ENCODE measurements at places on chromosomes 3 and 15.
A peak's percentile ranks its signal among the peaks of the same experiment; 100 is the strongest.

DNA sequence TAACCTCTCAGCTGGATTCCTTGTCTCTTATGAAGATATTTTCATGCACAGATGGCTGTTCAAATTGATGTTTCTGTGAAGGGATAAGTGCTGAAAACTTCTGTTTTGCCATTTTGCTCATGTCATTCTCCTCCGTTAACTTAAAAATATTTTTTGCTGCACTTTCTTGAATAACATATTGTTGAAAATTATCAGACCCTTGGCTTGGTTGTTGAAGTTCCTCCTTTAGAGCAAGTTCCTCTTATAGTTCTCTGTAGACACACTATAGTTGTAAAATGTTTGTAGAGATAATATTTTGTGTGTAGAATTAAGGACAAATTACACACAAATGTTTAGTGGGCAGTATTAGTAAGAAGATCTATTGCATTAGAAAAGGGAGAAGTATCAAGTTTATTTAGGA is 300.4 kb downstream of the SV2B start:
- DNase-seq: no peak

DNA sequence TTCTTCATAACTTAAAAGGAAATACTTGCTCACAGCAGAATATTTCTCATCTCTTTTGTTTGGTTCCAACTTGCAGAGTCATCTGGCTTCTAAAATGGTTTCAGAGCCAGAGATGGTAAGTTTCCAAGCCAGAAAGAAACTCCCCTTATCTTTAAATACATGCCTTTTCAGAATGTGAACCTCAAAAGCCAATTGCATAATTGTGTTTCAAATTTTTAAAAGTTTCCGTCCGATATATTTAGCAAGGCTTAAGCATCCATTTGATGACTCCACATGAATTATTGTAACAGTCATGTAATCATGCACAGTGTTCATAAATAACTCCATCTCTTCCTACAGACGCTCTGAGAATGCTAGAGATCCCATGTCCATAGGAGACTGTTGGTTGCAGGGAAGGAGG is 40.6 kb upstream of the C3orf80 start:
- DNase-seq: peak; percentile 71

GRCh38 chr15:88982946-88983342 is 69.8 kb upstream of the MFGE8 start:
- DNase-seq: no peak

GRCh38 chr3:108153451-108153981 is 62.7 kb upstream of the CD47 start:
- no peak for DNase-seq

- DNase-seq: no peak
Observed at GRCh38 chr3:41323467-41324155, 124.3 kb downstream of the CTNNB1 start.

GRCh38 chr15:63146684-63147083 is 10.6 kb downstream of the RPS27L start:
- DNase-seq: no peak

- DNase-seq: no peak
Observed at GRCh38 chr3:43426388-43426787, 140.0 kb downstream of the SNRK start.
